A673 (cell line): ENCODE measurements at places on chromosomes 5 and 9.

- DNase-seq, result no peak
Measured at GRCh38 chr9:95841377-95841776, 34.1 kb upstream of the ERCC6L2 start.

- DNase-seq, result no peak
Measured at GRCh38 chr5:41876678-41877077, 6.5 kb upstream of the OXCT1 start.

GRCh38 chr9:130746434-130747212 is 53.0 kb downstream of the EXOSC2 start:
- no peak for DNase-seq

GRCh38 chr5:77696120-77696519 is 57.6 kb upstream of the OTP start:
- DNase-seq, result no peak

DNA sequence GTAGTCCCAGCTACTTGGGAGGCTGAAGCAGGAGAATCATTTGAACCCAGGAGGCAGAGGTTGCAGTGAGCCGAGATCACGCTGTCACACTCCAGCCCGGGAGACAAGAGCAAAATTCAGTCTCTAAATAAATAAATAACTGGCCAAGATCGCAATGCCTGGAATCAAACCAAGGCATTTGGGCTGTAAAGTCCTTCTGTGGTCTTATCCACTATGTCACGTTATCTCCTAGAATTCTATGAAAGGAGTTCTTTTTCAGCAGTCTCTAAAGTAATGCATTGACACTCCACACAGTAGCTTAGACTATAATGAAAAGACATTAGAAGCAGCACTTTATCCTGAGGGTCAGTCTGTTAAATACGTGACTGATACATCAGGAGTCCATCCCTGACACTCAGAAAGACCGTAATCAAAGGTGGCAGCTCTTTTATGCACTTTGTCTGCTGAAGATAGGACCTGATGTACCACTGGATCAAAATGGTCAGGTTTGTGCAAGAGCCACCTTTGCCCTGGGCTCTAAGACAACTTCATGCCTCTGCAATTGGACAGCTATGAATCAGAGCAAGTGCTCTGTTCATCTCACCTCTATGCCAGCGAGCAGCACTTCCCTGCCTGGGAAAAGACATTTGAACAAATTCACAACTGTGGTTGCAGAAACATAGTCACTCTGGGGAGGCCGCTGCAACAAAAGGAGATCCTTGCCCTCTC is 31.7 kb upstream of the GNA14 start:
- DNase-seq, result no peak

DNA sequence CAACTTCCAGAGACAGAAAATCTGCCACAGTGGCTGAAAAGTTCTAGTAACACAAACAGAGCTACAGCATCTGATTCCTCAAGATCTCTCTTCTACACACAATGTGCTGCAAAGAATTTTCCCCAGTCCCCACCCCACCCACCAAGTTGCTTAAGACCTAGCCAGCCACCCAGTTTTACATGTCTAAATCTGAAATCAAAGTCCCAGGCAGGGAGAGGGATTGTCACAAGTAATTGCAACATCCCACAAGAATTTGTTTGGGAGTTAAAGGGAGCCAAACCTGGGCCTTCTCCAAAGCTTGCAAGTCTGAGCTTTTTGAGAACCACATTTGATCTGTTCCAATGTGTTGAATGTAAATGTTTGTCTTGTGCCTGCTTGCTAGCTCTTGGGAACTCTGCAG is 15.5 kb downstream of the IGIP start:
- no peak for DNase-seq

GRCh38 chr9:16241231-16241630 is 629.2 kb downstream of the BNC2 start:
- DNase-seq, result no peak

GRCh38 chr5:34571677-34572041 is 84.5 kb upstream of the RAI14 start:
- DNase-seq, result no peak

GRCh38 chr5:112616812-112617547 is 120.7 kb upstream of the APC start:
- DNase-seq, result no peak

DNA sequence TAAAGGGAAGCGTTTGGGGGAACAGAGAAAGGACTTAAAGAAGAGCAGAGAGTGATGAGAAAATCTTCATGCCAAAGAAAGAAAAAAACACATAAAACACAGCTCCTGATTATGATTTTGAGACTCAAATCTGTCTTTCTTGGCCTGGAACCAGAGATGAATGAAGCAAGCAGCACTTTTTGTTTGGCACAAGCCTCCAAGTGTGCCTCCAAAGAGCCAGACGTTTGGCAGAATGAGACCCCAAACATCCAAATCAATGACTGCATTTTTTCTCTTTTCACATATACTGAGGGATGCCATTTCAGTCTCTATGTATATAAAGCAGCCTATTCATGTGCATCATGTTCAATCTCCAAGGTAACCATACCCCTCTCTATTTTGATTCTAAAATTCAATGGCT is 424.2 kb downstream of the TUSC1 start:
- no peak for DNase-seq

DNA sequence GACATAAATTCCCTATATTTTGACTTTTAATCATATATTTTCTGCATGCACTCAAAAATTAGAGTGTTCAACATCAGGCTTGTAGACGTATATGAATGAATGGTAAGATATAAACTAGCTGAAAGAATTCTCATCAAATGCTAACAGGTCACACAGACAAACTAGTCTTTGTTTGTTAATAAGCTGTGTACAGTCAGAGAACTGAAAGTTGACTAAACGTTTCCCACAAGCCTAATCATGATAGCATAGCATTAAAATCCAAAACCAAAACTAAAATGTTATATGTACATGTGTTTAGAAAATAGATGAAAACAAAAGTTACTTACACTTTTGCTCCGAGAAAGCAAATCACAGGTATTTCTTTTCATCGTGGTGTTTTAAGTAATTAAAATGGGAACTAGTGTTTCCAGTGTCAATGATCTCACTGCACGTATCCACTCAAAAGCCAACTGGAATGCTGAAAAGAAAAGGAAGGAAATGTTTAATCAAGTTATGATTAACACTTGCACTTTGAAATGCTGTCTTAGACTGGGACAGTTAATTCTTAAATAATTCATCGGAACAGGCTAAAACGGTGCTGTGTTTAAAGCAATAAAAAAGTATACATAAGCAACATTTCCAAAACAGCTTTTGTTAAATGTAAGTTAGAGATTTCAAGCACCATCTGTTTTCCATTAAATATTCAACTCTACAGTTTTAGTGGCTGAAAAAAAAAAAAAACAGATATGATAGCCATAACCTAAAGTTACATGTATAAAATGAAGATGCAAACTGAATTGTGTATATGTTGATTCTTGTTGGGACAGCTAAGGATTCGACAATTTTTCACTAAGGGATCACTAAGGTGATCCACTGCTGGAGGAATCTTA is 291.9 kb upstream of the PDE4D start:
- DNase-seq, result peak; percentile 16

- no peak for DNase-seq
Measured at GRCh38 chr9:95365766-95366165, 48.3 kb upstream of the FANCC start.
